HCT116 (cell line): ENCODE measurements at places on chromosomes 5 and 9.

DNA sequence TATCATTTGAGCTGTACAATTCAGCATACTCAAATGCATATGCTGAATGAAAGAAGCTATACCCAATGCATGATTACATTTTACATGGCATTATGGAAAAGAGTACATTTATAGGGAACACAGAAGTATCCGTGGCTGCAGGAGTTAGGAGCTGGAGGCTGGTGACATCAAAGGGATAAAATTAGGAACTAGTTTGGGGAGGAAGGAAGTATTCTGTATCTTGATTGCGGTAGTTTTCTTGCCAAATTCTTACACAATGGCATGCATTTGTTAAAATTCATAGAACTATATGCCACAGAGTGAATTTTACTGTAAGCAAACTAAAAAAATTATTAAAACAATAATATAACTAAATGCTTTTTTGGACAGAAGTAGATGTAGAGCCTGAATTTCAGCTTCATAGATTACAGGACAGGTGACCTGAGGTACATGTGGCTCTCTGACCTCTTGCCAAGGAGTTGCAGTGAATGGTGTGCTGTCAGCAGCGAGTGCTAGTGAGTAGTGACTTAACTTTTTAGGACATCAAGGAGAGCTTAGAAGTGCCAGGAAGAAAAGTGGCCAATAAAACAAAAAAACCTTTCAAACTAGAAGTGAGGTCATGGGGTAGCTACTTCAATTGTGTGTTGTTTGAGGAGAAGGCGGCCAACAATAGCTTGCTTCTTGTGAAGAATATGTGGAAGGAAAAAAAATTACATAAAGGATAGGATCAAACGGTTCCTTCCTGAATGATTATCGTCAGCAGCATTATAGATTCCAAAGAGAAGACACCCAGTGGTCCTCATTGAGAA lies 514.9 kb upstream of the CLINT1 start:
- no peak for DNase-seq

DNA sequence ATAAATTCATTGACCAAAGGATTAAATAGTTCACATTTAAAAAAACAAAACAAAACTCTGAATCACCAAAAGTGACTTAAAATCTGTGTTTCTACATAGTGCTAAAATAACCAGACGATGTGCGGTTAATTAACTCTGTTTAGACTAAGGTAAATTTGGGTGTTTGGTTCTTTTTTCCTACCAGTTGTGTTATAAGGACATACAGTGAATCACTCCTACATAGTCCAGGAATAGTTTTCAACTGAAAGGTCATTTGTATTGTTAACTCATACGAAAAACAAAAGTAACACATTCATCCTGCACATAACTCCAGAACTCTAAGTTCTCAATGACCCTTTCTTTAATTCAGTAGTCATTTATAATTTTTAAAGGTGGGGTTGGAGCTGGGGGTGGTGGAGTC lies 203.7 kb downstream of the GLIS3 start:
- no peak for DNase-seq

- no peak for DNase-seq
These were observed 12.9 kb upstream of the AMACR start for GRCh38 chr5:34020726-34021125.

GRCh38 chr5:77629509-77630113 lies 8.9 kb downstream of the OTP start:
- DNase-seq, result no peak

DNA sequence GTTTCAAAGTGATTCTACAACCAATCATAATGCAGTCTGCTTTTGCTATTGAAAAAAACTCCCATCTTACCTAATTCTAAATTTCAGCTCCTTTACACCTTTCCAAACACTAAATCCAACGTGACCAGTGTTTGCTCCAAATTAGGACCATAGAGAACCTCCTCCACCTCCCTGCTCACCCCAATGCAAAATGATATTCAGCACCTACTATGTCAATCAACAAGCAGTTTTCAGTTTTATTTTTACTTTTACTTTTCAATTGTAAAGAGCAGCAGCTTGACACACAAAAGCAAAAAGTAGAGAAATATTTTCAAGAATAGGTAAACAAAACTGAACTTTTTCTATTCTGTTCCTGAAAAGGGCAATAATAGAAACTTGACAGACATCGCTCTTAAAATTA lies 3.4 kb downstream of the FAM13B start:
- no peak for DNase-seq

GRCh38 chr5:38948501-38948900 lies 102.7 kb downstream of the OSMR start:
- DNase-seq, result no peak

DNA sequence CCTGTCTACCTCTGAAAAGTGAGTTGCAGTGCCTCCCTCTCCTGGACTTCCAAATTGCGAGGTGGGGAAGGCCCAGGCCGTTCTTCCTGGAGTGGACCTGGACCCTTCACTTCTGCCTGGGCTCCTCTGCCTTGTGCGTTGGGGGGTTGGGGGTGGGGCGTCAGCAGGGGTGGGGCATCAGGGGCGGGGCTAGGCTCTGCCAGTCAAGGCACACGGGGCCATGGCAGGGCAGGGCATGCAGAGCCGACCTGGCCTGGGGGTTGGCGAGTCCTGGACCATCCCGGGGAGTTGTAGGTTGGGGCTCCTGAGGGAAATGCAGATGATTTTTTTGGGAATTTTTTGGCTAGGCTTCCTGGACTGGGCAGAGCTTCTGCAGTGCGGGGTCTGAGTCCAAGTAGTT lies 87.1 kb downstream of the EHMT1 start:
- DNase-seq, result no peak

GRCh38 chr5:86971034-86971571 lies 296.6 kb upstream of the RASA1 start:
- peak; percentile 18 for DNase-seq

GRCh38 chr5:41863871-41864486 lies 6.2 kb downstream of the OXCT1 start:
- DNase-seq, result no peak

DNA sequence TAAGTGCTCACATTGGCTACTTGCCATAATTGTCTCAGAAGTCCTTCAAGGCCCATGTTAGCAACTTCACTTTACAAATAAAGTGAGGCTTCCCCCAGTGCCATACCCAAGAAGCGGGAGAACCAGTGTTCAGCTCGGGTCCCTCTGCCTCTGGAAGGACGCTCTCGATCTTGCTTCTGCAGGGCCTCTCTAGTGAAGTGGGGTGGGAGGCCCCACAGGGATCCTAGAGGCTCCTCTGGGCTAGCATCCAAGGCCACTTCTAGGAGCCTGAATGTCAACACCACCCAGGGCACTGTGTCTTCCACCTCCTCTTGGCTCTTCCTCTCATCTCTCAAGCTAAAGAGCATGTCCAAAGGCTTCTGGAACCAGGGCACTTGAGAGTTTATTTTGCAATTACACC lies 282.5 kb downstream of the GADD45G start:
- DNase-seq, result no peak

DNA sequence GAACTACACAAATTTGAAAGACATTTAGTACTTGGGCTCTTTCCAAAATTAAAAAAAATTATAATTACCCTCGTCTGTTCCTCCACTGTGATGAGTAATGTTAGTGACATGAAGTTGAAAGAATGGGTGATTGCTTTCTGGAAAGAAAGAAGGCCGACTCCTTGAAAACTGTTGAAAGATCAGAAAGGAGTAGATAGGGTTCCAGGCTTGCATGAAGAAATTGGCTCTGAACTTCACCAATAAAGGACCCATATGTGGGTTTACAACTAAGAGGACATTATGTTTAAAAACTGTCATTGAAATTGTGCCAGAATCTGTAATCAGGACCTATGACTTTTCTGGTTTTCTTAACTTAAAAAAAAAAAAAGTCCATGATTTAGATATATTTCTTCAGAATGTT lies 20.7 kb upstream of the MOCS2 start:
- no peak for DNase-seq

- no peak for DNase-seq
These were observed 10.4 kb upstream of the TCF7 start for GRCh38 chr5:134103998-134104654.

- no peak for DNase-seq
These were observed 2.2 kb downstream of the IL17B start for GRCh38 chr5:149376711-149377447.

DNA sequence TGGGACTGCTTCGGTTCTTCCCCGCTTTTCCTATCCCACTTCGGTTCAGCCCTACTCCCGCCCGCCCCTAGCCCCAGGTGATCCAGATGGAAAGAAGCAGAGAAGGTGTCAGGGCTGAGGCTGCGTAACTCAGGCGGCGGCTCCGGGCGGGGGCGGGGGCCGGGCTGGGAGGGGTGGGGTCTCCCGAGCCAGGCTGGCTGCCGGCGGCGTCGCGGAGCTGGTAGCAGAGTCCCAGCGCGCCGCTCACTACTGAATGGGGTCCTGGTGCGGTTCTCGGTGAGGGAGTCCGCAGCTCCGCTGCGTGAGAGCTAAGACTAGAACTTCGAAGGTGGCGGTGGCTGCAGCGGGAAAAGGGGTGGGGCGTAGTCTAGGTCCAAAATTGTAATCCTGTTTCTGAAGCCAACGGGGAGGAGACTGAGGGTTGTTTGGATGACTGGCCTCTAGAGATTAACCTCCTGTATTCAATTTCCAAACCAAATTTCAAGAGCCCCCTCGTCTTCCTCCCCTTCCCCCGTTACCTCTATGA lies 1.4 kb downstream of the PRR16 start:
- no peak for DNase-seq

GRCh38 chr5:171934586-171934985 lies 71.9 kb downstream of the FBXW11 start:
- no peak for DNase-seq

DNA sequence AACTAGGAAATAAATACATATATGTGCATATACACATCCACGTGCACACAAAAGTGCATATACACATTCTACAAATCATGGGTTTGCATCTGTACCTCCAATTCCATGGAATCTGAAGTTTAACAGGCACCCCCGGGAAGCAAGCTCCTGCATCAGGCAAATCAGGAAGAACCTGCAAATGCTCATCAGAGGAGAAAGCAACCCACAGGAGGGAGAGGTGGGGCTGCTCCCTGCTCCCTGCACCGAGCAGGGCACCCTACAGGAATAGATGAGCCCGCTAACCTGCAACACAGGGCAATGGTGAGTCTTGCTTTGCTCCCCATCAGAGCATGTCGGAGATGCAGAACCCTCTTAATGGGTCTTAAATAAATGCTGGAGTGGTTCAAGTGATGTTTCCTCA lies 151.3 kb downstream of the DAB2IP start:
- no peak for DNase-seq

DNA sequence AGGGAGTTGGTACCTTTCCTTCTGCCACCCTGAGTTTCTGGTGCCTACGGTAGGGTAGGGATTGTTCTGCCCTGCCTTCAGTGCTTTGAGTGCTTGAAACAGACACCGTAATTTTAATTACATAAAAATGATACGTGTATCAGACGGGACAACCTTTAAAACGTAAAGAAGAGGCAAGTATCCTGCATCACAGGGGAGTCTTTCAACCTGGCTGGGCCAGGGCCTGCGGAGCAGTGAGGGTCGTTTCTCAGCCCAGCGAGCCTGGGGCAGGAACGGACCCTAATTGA lies 483 bp upstream of the DAB2IP start:
- DNase-seq, result no peak
